Activated CD4-positive, alpha-beta T cell treated with anti-CD3 and anti-CD28 coated beads, Interleukin-2, amount 10 ng/mL, durations not matched to agents 7 days and 5 days (primary cell): ENCODE measurements at places on chromosomes 6 and 20.

- H3K36me3 ChIP-seq: no peaks in the 10 kb centered on the region
- H3K27ac ChIP-seq: no peak overlapping the region
- peaks cover 19% of the 10 kb centered on the region for H3K4me1 ChIP-seq
- peaks cover 65% of the 10 kb centered on the region for H3K27me3 ChIP-seq
- H3K4me3 ChIP-seq: peak overlapping the region; percentile 29
Measured at GRCh38 chr20:2750491-2751251, 49.8 kb downstream of the CPXM1 start.

GRCh38 chr20:63873477-63873971 is 8.5 kb downstream of the TPD52L2 start:
- H3K36me3 ChIP-seq: peaks cover 35% of the 10 kb centered on the region
- peak overlapping the region; percentile 25 for H3K4me3 ChIP-seq
- peak; percentile 58 for DNase-seq
- peaks cover 11% of the 10 kb centered on the region for H3K4me1 ChIP-seq
- H3K27me3 ChIP-seq: no peaks in the 10 kb centered on the region
- peak overlapping the region; percentile 85 for H3K27ac ChIP-seq

DNA sequence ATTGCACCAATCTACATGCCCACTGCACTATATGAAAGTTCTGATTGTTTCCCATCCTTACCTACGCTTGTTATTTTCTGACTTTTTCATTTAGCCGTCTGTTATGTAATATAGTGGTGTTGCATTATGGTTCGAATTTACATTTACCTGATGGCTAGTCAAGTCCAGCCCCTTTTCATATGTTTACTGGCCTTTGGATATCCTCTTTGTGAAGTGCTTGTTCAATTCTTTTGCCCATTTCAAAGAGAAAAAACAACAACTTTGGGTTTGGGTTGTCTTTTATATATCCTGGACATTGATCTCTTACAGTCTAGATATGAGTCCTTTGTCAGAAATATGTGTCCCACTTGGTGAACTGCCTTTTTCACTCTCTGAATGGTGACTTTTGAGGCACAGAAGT is 21.1 kb downstream of the PPP1R14C start:
- DNase-seq: no peak
- no peaks in the 10 kb centered on the region for H3K4me1 ChIP-seq
- no peak overlapping the region for H3K4me3 ChIP-seq
- H3K36me3 ChIP-seq: no peaks in the 10 kb centered on the region
- H3K27me3 ChIP-seq: peaks cover 11% of the 10 kb centered on the region

DNA sequence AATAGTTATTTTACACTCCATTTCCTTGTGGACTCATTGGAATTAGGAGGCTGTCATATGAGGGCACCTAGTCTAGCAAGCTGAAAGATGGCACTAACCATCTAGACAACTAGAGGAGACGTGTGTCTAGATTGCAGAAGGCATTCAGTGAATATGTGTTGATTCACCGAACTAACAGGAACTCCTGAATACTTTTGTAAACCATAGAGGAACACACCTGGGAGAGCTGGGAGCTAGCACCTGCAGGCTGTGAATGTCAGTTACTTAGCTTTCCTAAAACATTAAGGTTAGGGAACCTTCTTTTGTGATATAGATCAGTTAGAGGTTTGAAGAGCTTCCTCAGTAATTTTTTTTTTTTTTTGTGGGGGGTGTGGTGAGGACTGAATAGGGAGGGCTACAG is 7.7 kb downstream of the OPN5 start:
- H3K4me3 ChIP-seq: no peak overlapping the region
- no peaks in the 10 kb centered on the region for H3K36me3 ChIP-seq
- H3K27ac ChIP-seq: no peak overlapping the region
- DNase-seq: no peak
- H3K4me1 ChIP-seq: peaks cover 5% of the 10 kb centered on the region

GRCh38 chr6:125294925-125295324 is 6.8 kb downstream of the HDDC2 start:
- no peak overlapping the region for H3K4me3 ChIP-seq
- peaks cover 27% of the 10 kb centered on the region for H3K4me1 ChIP-seq
- H3K27ac ChIP-seq: no peak overlapping the region
